Fibroblast of mammary gland (primary cell): ENCODE measurements at places on chromosomes 7 and 10.

- no peak for DNase-seq
Observed at GRCh38 chr7:114936471-114936870, 14.6 kb downstream of the MDFIC start.

DNA sequence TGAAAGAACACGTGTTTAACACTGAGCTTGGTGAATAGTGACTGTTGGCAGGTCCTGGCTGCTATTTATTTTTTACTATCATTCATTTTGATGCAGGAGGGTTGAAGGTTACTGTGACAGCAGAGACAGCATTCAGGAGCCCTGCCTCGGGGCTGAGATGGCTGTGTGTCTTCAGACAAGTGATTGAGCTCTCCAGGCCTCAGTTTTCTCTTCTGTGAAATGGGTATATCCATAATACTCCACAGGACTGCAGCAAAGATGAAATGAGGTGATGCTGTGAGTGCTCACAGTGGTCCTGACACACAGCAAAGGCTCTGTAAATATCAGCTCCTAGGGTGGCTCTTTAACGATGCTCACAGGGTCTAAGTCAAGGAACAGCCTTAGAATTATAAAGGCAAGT lies 295.2 kb downstream of the GFRA1 start:
- DNase-seq = no peak

- DNase-seq = no peak
Observed at GRCh38 chr10:128144547-128144946, 18.3 kb upstream of the MKI67 start.

DNA sequence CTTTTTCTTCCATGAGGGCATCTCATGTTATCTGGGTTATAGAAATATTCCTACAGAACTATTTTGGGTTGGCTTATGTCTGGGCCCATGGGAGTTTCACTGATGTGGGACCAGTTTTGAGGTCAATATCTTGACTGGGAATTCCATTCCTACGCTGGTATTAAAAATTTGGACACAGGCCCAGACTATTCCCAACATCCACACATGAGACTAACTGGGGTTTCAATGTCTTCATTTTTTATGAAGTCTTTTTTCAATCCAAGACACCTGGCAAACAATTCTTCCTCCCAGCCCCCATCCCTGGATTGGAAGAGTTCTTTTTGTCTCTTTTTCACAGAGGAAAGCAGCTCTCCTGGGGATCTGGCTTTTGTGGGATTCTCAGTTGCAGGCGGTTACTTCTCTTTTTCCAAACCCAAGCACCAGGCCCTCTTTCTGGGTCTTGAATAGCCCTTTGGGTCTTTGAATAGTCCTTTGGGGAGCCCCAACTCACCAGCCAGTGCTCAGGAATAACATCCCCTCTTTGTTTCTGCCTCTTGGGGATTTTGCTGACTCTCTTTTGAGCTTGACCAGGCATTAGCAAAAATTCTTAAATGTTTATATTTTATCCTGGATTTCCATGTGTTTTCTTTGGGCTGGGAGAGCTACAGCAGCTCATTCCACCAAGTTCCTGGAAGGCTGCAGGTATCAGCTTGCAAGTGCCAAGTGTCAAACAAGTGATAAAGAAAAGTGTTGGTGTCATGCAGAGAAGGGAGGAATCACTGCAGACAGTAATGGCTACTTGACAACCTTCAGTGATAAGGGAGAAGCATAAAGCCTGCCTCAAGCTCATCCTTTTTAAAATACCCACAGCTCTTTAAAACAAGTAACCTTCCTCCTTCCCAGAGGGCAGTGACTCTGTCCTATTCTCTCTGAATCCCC lies 234.3 kb downstream of the ADAM12 start:
- DNase-seq = peak; percentile 42

DNA sequence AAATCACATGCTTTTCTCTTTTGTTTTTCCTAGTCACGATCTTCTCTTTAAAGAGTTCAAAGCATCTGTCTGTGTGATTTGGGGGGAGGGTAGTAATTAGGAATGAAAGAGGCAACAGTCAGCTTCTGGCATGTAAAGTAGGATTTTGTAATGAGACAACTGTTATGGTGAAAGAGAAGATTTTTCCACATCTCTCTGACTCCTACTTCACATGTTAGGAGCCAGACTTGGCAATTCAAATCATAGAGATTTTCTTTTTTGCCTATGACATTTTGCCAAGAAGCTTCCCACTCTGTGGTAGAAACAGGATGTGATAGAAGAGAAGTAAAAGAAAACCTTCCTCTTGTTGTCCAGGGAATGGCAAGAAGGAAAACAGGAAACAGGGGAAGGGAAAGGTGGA lies 38.3 kb upstream of the KLHL7 start:
- DNase-seq = peak; percentile 84

GRCh38 chr10:103276896-103277712 lies at the start of gene INA:
Gene INA (plus strand): TSS chr10:103277138. CDS start chr10:103277212, 74 bp downstream.
- DNase-seq = peak; percentile 30

DNA sequence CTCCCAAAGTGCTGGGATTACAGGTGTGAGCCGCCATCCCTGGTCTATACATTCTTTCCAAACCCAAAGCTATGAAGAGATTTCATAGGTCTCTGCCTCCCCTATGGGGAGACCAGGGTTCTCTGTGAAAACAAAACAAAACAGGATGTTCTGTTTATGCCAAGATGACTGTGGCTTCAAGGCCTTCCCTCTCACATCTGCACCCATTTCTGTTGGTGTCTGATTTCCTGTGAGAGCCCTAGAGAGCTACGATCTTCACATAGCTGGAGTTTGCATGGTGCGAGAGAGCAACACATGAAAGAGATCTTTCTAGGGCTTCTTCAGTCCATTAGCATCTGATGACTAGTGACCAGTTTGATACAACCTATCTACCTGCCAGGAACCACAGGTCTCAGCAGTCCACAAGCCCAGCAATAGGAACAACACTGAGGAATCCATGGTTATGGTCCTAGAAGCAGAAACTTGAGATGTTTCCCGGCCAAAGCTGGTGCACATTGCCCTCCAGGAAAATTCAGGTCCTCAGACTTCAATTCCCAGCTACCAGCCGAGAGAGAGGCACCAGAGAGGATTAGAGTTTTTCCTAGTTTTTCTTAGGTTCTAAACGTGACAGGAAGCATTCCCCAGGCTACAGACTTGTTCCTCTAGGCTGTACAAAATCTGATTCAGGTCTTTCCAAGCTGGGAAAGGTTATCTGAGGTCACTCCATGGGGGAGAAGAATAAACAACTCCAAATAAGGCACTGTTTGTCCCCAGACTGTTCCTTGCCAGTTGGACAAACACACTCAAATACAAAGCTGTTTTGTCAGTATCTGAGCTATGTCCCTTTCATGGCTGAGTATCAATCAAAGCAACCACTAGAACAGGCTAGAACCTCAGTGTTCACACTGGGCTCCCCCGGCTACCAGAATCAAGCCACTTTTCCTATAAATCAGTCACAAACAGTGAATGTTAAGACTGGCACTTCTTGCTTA lies 259.7 kb downstream of the CALN1 start:
- no peak for DNase-seq

DNA sequence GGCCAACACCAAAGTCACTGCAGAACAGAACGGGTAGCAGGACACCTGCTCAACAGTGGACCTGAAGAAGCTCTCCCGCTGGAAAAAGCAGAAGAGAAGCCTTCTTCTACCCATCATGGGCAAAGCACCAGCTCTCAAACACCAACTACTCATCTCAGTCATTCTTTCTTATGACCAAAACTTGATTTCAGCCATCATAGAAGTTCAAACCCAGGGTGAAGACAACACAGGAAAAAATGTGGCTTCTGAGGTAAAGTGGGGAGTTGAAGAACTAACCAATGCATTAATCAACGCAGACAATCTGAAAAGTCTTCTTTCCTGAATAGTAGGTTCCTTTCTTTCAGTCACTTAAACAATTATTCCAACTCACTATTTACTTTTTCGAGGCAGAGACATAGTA lies 83.3 kb downstream of the ELMO1 start:
- no peak for DNase-seq

DNA sequence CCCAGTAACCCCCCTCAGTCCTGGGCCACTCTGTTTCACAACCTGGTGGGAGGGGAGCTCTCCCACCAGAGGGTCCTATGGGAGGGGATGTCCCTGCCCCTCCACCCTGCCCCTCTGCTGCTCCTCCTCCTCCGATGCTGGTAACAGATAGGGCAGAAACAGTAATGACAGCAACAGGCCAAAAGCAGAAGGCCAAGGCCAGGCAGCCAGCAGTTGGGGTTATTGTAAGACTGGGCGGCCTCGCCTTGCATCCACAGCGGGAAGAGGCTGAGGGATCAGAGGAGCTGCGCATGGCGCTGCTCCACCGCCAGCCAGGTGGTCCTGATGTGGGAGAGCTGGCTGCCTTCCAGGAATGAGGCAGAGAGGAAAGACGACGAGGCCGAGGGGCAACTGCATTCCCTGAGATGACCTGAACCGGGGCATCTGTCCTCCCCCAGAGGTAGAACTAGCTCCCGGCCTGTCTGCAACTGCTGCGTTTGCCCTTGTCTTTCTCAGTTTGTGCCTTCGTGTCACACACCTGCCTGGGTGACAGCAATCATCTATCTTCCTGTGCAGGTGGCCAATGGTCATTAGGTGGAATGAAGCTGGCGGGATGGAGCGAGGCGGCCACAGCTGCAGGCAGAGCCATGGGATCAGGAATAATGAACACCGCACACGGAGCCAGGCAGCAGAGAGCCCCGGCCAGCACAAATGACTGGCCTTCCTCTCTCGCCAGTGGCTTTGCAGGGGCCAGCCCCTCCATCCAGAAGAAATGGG lies 54.0 kb upstream of the CACUL1 start:
- no peak for DNase-seq

DNA sequence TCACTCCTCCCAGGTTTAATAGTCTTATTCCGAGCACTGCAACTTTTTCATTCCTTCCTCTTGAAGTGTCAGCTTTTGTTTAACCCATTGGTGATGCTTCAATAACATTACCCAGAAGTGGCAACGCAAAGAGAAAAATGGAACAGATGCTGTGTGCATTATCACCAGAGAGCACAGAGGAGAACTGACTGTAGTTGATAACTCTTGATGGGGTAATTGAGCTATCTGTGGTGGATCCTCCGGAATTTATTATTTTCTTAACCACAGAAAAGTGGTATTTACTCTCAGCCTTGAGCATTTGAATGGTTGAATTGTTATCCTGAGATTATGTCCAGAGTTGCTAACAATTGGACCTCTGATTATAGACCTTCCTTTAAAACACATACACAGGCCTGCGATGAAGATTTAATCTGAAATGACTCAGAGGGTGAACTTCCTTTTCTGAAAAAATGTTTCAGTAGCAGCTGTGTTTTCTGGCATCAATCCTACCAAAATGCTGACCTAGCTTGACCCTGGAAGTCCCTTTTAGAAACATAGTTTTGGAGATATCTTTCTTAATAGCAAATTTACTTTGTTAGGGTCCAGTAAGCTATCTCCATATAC lies 1584.4 kb upstream of the LRRTM3 start:
- DNase-seq = no peak

- DNase-seq = peak; percentile 73
Observed at GRCh38 chr7:84612981-84613681, 418.5 kb upstream of the SEMA3A start.

DNA sequence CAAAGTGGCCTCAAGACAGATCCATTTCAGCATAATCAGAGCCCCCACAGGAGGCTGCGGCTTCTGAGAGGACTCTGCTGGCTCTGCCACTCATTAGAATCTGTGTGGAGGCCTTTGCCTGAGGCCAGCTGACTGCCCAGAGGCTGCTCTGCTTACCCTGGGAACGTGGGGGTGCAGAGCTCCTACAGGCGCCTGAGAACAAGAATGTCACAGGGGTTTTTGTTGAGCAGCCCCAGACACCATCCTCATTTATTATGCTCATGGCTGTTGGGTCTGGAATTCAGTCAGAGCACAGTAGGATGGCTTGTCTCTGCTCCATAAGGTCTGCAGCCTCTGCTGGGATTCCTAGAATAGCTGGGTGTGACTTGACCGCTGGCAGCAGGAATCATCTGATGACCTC lies 101.8 kb upstream of the GDF10 start:
- DNase-seq = no peak

- DNase-seq = no peak
Observed at GRCh38 chr10:105266966-105267539, 626.0 kb downstream of the SORCS3 start.

GRCh38 chr7:93913197-93913596 lies 6.8 kb downstream of the GNGT1 start:
- DNase-seq = no peak

DNA sequence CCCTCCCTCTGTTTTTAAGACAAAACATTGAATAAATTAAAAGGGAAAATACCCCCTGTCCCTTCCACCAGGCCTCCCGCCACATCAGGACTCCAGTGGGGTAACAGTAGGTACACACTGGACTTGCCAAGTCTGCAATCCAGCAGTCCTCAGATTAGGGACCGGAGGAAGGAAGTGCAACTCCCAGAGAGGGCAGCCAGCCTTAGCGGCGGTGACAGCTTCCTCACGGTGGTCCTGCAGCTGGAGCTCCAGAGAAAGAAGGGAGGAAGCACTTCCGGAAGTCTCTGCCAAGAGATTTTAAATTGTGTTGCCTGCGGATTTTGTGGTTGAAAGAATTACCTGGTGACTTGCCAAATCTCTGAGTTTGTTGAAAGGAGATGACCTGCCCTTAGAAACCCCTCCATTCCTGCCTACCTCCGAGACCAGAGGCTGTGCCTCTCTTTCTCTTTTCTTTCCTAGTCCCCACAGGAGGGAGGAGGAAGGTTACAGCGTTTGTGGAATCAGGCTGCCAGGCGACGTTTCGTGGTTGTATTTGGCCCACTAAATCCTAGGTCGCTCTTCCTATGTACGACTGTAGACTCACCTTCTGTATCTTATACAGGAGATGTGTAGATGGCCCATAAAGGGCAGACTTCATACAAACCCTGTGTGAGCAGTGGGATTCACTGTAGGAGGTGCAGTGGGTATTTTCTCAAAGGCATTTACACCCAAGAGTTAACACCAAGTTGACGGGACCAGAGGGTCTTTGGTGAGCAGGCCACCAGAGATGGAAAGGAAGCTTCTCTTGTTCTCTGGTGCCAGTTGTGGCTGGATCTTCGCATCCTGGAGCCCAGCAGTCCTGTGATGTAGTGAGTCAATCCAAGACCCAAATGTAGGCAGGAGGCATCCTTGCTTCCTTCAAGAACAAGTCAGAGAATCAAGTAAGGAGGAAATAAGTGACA lies 77.9 kb downstream of the INSIG1 start:
- DNase-seq = no peak

- no peak for DNase-seq
Observed at GRCh38 chr10:112807013-112807412, 143.0 kb upstream of the TCF7L2 start.

DNA sequence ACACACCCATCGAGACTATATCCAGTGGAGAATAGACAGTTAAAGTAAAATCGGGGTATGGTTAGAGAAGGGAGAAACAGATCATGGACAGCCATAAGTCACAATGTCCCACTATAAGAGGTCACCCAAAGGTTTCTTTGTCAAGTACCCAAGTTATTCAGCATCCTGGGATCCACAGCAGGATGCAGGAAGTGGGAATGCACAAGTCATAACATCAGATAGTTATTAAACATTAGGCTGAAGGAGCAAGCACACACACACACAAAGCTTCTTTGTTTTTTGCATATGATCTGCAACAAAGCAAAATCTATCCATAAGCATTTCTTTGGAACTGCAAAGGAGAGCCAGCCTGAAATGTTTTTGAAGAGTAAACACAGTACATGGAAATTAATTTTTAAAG lies 111.6 kb downstream of the NOC3L start:
- no peak for DNase-seq
